ENCODE measurements at places on chromosomes 1 and 21.

GRCh38 chr1:193181985-193182384, 4.4 kb downstream of the B3GALT2 start:
- no peak for DNase-seq

DNA sequence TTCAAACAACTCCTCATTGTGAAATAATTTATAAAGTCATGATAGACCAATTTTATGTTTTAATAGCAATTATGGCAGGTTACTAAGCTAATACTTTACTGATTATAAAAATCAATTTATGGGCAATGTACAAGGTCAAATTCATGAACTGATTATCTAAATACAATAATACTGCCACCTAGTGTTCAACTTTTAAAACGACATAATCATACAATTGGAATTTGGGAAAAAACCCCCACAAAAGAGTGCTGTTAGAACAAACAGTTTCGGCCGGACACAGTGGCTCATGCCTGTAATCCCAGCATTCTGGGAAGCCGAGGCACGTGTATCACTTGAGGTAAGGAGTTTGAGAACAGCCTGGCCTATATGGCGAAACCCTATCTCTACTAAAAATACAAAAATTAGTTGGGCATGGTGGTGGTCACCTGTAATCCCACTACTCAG, 14.0 kb downstream of the GTF2B start:
- no peak for DNase-seq

DNA sequence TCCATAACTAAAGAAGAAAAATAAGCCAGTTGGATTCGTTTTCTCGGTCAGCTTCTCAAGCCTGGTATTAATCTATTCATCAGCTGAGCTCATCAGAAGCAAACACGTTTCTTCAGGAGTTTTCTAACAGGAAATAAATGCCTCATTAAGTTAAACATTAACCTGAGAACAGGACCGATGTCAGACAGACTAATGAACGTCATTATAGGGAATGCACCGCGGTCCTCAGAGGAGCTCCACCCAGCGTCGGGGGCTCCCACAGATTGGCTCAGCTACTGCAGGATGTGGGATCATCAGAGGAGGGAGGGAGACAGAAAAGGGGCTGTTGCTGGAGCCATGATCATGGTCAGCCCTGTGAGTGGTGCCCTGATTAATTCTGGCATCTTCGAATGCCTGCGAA, 615.4 kb downstream of the PTPRU start:
- DNase-seq, result no peak

DNA sequence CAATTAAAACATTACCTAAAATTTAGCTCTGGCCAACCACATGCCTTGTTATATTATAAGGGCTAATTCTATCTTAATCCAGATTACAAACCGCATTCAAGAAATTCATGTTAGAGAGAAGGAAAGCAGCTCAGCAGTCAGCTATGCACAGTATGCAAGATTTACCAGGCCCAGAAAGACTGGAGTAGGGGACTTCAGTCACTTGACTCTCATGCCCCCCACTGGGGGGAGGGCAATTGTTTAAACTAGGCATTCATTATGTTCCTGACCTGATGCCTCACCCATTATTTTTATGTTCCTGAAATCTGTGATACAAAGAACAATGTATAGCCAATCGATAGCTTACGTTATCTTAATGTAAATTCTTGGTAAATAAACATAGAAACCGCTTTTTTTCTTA, 96.9 kb downstream of the ZNF644 start:
- DNase-seq, result no peak

GRCh38 chr1:37682334-37682987, 9.9 kb upstream of the CDCA8 start:
- peak; percentile 71 for DNase-seq

DNA sequence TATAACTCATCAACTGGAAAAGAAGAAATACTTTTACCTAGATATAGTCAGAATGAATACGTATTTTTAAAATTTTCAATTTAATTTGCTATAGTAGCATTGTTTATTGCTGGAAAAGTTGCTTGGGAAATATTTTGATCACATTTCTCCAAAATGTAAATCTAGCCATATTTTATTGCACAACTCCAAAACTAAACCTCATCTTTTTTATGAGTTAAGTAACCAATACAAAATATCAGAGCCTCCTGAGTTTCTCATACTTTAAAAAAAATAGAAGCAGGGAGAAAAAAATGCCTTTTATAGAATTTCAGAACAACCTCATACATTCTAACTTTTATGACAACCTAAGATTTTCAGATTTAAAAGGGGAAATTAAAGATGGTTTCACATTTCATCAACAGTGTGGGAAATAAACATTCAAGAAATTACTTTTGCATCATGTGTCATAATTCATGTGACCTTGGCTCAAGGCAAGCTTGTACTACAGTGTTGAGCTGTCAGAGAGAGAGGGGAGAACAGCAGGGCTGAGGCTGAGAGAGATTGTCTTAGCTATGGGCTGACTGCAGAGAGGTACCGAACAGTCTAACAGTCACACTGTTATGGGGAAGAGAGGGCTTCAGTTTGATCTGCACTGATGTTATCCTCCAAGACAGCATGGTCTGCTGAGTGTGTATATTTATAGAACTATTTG, 519.0 kb downstream of the LTN1 start:
- DNase-seq, result no peak
